Stimulated activated CD4-positive, alpha-beta T cell treated with anti-CD3 and anti-CD28 coated beads, Interleukin-2, amount 100 ng/mL, for 24 hours (primary cell): ENCODE measurements at places on chromosomes 6 and 20.
A peak's percentile ranks its signal among the peaks of the same experiment; 100 is the strongest.

DNA sequence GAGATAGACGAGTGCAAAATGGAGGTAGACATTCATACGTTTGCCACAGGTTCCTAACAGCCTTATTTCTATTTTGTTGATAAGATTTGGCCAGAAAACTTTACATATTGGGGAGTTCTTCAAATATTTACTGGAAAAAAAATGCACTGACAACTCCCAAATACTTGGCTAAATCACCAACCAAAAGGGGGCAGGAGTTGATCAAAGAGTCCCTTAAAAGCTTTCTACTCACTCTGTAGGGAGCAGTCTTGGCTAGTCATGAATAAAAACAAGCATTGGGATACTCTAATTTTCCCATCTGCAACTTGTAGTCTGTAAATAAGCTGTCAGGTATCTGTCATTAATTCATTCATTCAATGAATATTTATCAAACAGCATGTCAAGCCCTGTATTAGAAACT, 18.4 kb downstream of the TENT5A start:
- no peak for DNase-seq

GRCh38 chr20:44431502-44432234, 44.0 kb upstream of the TTPAL start:
- no peak for DNase-seq

DNA sequence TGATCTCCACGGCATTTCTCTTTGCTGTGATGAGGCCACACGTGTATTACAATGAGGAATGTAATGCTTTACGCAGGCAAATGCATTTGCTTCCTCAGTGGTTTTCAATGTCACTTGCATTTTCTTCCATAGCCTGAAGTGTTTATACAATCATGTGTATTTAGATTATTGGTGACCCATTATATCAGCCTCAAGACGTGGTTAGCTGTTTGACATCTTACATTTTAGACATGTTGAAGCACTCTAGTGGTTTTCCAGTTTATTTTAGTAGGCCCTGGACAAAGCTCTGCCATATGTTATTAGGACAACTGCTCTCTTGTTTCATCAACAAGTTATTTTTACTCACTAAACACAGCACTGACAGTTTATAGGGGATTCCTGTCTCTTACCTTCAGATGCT, 200.4 kb downstream of the UTRN start:
- no peak for DNase-seq

DNA sequence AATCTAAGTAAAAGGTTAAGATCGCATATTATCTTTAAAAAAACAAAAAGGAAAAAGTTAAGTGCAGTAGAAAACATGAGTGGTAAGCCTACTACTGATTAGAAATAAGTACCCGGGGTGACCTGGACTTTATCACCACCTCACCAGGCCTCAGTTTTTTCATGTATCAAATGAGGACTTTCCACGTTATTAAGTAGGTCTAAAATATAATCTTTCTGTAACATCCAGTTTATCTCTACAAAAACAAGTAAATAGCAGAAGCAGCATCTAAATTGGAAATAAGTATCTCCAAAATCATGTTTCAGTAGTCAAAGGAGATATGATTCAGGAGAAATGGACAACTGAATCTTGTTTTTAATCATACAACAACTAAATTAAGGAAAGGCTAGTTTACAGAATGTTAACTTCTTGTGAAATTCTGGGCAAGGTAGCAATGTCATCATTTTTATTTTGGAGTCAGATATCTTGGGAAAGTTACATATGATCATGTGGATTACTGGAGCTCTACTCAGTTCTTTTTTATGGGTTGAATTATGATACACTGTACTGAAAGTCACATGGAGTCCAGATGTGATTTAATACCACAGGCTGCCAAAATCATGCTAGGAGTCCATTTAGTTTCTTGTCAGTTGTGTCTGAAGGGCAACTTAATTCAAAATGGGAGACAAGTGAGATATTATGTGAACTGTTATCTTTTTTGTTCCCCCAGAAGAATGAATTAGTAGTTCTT, 114.7 kb upstream of the PRL start:
- no peak for DNase-seq

DNA sequence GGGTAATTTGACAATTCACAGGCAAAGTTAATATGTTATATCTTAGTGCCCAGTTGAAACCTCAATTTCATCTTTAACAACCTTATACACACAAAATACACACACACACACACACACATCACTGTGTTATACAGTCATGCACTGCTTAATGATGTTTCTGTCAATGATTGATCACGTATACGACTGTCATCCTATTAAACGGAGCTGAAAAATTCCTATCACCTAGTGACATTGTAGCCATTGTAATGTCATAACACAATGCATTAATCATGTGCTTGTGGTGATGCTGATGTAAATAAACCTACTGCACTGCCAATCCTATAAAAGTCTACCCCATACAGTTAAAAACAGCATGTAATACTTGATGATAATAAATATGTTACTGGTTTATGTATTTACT, 64.8 kb upstream of the HLA-E start:
- no peak for DNase-seq

DNA sequence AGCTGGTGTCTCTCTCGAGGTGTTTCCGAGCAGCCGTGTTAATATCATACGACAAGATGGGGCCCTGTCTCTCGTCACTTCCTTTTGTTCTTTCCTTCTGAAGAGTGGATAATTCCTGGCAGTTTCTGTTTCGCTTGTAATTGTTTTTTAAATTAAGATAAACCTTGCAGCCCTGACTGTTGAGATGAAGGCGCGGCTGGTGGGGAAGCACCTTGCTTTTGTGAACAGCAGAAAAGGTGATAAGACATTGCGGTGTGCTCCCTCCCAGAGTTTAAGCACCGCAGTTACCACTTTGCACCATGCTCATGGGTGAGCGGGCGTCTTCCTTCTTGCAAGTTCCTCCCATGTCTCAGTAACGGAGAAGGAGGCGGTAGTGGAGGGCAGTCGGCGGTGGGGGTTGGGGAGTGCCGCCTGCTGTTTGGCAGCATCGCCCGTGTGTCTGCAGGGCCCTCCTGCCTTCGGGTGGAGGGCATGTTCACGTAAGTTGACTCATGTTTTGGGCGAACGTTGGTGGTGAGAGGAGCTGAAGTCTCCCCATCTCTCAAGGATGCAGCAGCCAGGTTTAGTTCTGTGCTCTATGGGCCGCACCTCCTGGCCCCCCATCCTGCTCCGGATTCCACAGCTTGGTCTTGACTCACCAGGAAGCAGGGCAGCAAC, 345.9 kb downstream of the TAF4 start:
- peak; percentile 43 for DNase-seq

DNA sequence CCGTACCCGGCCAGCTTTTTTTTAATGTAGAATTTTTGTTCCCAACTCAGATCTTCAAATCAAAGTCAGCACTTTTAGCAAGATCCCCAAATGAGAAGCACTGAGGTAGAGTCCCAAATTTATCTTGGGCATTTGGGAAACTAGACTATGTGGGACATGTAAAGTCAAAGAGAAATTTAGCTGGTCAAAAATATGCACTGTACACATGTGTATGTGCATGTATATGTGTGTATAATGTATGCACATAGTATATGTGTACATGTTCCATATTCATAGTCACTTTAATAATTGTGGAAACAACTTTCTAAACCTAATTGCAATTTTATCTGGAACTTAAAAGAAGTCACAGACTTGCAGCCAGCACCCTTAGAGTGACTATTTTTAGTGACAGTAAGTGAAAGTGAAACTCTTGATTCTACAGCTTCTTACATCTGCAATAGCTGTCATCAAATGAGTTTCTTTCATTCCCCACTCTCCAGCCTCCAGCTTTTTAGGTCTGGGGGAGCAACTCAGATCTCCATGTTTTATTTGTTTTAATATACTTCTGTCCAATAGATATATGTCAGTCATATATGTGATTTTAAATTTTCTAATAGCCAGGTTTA, 53.6 kb downstream of the CDC40 start:
- DNase-seq = no peak

DNA sequence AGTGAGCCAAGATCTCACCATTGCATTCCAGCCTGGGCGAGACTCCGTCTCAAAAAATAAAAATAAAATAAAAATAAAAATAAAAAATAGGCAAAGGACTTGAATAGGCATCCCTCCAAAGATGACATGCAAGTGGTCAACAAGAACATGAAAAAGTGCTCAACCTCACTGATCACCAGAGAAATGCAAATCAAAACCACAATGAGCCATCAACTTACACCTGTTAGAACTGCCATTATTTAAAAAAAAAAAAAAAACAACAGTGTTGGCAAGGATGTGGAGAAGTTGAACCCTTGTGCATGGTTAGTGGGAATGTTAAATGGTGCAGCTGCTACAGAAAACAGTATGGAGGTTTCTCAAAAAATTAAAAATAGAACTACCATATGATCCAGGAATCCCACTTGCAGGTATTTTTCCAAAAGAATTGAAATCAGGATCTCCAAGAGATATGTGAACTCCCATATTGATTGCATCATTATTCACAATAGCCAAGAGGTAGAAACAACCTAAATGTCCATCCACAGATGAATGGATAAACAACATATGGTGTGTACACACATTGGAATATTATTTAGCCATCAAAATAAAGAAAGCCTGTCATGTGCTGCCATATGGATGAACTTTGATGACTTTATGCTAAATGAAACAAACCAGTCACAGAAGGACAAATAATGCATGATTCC, 2.8 kb downstream of the C20orf203 start:
- DNase-seq = no peak

DNA sequence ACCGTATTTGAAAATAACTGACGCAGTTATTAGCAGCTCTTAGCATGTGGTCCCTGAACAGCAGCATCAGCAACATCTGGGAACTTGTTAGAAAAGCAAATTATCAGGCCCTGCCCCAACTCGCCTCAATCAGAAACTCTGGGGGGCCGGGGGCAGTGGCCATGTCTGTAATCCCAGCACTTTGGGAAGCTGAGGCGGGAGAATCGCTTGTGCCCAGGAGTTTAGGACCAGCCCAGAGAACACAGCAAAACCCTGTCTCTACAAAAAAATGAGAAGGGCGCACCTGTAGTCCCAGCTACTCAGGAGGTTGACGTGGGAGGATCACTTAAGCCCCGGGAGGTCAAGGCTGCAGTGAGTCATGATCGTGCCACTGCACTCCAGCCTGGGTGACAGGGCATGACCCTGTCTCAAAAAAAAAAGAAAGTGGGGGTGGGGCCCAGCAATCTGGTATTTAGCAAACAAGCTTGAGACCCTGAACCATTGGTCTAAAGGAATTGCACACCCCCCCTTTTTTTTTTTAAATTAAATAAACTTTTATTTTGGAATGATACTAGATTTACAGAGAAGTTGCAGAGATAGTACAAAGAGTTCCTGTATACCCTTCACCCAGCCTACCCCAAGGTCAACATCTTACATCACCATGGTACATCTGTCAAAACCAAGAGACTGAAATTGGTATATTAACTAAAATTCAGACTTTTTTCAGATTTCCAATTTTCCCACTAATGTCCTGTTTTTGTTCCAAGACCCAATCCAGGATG, 6.7 kb downstream of the SRXN1 start:
- no peak for DNase-seq

- peak; percentile 58 for DNase-seq
These were observed 120.0 kb upstream of the AGPAT4 start for GRCh38 chr6:161393839-161394364.

DNA sequence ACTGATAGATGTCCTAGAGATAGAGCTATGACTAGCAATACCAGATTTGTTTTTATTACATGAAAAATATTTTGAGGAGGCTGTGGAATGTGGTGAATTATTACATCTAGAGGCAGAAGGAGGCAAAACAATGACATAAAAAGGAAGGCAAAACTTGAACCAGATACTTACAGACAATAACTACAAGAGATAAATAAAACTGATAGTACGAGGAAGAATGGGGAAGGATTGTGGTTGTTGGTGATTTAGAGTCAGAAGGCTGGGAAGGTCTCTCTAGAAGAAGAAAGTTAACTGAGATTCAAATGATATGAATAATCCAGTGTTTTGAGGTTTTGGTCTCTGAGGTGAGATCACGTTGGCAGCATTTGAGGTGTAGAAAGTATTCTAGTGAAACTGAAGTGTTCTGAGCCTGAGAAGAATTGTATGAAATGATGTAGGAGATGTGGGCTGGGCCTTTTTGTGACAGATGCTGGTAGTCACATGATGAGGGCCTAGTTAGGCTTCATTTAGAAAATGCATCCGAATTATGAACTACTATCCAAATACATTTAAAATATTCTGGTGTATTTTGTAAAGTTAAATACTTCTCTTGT, 589.1 kb downstream of the EYS start:
- DNase-seq = no peak

- no peak for DNase-seq
These were observed 85.3 kb downstream of the CDS2 start for GRCh38 chr20:5211803-5212714.

DNA sequence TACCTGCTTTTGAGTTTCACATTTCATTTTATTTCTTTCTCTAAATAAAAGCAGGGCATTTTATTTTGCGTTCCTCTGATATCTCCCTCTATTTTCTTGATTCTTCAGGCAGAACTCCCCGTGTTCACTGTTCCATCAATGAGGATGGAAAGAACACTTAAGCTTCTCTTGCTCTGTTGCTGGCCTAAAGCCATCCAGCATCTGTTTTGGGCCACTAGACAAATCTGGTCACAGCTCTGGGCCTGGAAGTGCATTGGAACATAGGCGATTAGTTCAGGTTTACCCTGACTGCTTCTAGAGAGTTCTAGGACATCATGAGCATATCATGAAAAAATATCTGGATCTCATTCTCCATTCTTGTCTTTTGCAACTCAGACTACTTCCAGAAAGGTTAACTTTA, 611.2 kb downstream of the UTRN start:
- DNase-seq = no peak

DNA sequence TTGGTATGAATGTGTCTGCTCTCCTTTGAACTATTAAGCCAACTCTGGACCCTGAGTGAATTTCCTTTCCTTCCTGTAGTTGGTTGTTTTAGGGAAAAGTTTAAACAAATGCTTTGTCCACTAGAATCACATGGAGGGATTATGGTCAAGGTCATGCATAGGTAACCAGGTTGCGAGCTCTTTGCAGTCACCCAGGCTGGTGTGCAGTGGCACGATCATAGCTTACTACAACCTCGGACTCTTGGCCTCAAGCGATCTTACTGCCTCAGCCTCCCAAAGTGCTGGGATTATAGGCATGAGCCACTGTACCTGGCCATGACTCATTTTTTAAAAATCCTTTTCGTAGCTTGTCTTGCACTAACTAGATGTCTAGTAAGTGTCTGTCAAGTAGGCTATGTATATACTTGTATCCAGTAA, 88.0 kb upstream of the SOX4 start:
- DNase-seq = no peak
